Uterus (tissue), 4 donors: ENCODE measurements at places on chromosomes 3 and 15. TPM values are rescaled to one million over a fixed set of nuclear protein-coding genes. Genes with fewer than 3 reads are reported as not detected.

DNA sequence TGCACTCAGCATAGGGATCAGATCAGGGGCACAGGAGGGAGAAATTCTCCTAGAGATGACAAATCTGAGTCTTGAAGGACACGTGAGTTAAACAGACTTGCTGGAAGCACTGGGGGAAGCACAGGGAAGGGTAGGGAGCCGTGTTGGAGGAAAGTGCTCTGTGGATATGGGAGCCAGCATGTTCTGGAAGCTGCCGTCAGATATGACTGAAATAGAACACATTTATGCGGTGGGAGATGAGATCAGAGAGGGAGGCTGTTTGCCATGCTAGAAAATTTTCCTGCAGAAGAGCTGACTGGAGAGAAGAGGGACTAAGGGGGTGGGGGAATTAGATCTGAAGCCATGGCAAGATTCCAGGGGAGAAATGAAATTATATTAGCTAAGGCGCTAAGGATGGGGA is 1.8 kb downstream of the TAMM41 start:
- H3K4me1 ChIP-seq = no peaks in the 10 kb centered on the region
- H3K27ac ChIP-seq = no peak overlapping the region
- H3K4me3 ChIP-seq = no peak overlapping the region
- no peak for DNase-seq

DNA sequence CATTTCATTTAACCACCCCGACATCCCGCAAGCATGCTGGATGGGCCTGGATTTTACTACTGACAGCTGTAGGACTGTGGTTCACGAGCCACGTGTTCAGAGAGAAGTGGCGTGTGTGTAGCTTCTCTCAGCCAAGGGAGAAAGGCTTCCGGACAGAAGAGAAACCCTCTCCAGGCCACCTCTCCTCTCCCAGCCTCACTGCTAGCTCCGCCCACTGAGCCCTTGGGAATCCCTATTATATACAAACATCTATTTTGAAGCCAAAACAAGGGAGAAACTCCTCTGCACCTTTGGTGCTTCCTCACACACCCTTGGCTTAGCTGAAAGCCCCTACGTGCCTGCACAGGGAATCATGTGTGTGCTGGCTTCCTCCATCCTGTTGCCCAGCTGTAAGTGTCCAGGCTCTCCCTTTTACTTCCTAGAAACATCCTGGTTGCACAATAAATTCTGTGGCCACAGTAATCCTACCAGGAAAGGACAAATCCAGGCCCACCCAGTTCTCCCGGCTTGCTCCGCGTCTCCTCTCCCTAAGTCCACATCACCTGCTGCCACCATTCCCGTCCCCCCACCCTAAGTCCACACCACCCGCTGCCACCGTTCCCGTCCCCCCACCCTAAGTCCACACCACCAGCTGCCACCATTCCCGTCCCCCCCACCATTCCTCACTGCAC is 30.5 kb downstream of the PCSK6 start:
- no peaks in the 10 kb centered on the region for H3K4me1 ChIP-seq
- H3K4me3 ChIP-seq = no peak overlapping the region
- H3K36me3 ChIP-seq = no peaks in the 10 kb centered on the region
- H3K27me3 ChIP-seq = no peaks in the 10 kb centered on the region

- no peaks in the 10 kb centered on the region for H3K36me3 ChIP-seq
- no peaks in the 10 kb centered on the region for H3K27me3 ChIP-seq
- H3K4me3 ChIP-seq = no peak overlapping the region
- no peaks in the 10 kb centered on the region for H3K4me1 ChIP-seq
- H3K27ac ChIP-seq = no peak overlapping the region
Measured at GRCh38 chr3:157166115-157166514, 6.2 kb upstream of the CCNL1 start.

GRCh38 chr15:101006931-101007691 is 88.0 kb downstream of the LRRK1 start:
- no peaks in the 10 kb centered on the region for H3K27me3 ChIP-seq
- H3K27ac ChIP-seq = peak overlapping the region; percentile 55
- no peaks in the 10 kb centered on the region for H3K36me3 ChIP-seq
- H3K4me1 ChIP-seq = no peaks in the 10 kb centered on the region
- no peak overlapping the region for H3K4me3 ChIP-seq

DNA sequence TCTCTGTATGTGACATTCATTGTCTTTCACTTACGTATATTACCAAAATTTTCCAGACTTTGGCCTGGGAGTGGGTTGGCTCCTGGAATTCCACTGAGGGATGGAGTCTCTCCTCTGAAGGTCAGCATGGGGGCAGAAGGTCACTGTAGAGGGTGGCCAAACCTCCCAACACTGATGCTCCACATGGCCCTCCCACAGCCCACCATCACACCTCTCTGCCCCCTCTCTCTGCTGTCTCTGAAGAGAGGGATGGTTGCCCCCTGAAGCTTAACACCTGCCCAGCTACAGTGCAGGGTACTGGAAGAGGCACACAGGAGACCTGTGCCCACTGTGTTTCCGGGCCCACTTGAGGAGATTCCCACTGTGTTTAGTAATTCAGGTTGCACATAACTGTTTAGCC is 52.2 kb downstream of the CMTM6 start:
- H3K36me3 ChIP-seq = no peaks in the 10 kb centered on the region
- no peaks in the 10 kb centered on the region for H3K4me1 ChIP-seq
- no peaks in the 10 kb centered on the region for H3K27me3 ChIP-seq

ALPK3 gene
- total RNA-seq = 5.8 TPM

GOLGA6L4 gene
- 7.4 TPM for total RNA-seq
